ENCODE measurements at places on chromosomes 12 and 14. TPM values are rescaled to one million over a fixed set of nuclear protein-coding genes. Genes with fewer than 3 reads are reported as not detected.
A peak's percentile ranks its signal among the peaks of the same experiment; 100 is the strongest.

- DNase-seq, result no peak
Measured at GRCh38 chr14:72644758-72645489, 249.0 kb downstream of the DPF3 start.

- no peak for DNase-seq
Measured at GRCh38 chr12:26773313-26774104, 59.5 kb downstream of the ITPR2 start.

GRCh38 chr12:15662983-15663659 lies 126.1 kb downstream of the EPS8 start:
- DNase-seq, result no peak

DNA sequence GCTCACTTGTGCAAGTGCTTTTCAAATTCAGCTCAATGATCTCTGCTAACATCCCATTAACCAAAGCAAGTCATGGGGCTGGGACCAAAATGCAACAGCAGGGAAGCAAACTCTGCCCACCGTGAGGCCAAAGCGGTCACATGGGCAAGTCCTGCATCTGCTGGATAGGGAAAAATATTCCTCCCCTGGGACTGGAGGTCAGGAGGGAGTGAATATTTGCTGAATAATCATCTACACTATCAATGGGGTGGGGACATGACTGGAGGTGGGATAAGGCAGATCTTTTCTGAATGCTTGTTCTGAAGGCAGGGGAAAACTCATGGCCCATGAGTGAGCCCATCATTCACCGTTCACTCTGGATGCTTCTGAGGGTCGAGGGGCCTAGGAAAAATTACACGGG lies 45.1 kb upstream of the VRK1 start:
- no peak for DNase-seq

DNA sequence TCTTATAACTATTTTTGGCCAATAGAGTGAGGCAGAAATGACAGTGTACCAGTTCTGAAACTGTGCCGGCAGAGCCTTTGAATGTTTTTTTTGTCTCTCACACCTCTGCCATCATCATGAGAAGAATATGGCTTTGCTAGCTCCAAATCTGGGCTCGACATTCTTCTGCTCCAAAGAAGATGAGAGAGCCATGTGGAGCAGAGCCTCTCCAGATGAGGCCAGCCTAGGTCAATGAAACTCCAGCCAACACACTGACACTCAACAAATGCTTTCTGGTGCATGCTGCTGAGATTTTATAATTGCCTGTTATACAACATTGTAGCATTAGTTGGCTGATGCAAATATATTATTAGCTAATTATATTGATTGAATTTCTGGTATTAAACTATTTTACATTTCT lies 154.7 kb downstream of the SLC38A4 start:
- DNase-seq, result no peak

DNA sequence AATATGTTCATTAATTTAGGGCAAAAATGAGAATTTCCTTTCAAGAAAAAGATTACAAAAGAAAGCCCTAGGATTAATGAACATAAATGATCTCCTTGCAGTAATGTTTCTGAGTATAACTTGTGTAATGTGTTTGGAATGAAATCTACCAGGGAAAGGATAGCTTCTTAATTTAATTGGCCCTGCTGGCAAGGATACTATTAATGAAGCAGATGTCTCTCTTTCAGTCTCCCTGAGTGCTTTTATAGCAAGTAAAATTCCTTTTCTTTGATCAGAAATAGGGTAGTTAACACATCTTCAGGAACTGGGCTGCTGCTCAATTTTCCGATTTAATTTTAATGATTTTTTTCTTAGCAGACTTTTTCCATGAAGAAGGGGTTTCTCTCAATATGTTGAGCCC lies 379.4 kb upstream of the PDE3A start:
- DNase-seq, result no peak

GRCh38 chr12:45268672-45269411 lies 52.9 kb downstream of the ANO6 start:
- DNase-seq, result peak; percentile 84

GRCh38 chr14:100283984-100284881 lies 22.0 kb downstream of the SLC25A29 start:
- no peak for DNase-seq

DNA sequence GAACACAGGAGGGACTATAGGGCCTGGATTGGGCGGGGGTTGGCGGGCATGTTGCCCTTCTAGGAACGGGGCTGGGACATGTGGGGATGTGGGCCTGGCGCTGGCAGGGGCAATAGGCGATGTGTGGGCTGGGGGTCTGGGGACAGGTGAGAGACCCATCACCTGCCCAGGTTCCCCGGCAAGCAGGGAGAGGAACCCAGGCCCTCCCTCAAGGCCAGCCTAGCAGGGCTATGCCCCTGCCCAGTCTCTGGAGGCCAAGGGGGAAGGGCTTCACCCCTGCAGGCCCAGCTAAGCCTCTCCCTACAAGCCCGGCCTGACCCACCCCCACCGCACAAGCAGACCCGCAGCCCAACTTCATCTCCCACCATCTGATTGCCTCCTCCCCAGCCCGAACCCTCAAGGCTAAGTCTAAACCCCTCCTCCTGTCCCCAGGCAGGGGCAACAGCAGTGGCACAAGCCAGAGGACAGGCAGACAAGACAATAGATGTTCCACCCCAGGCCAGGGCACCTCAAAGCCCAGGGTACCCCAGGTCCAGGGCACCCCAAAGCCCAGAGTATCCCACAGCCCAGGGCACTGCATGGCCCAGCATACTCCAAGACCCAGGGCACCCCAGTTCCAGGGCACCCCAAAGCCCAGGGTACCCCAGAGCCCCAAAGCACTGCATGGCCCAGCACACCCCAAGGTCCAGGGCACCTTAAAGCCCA lies 6.5 kb downstream of the JAG2 start:
- no peak for DNase-seq

- DNase-seq, result no peak
Measured at GRCh38 chr12:98022961-98023360, 492.4 kb upstream of the TMPO start.

GRCh38 chr12:55729819-55730818 lies 1.3 kb upstream of the CD63 start:
- no peak for DNase-seq

DNA sequence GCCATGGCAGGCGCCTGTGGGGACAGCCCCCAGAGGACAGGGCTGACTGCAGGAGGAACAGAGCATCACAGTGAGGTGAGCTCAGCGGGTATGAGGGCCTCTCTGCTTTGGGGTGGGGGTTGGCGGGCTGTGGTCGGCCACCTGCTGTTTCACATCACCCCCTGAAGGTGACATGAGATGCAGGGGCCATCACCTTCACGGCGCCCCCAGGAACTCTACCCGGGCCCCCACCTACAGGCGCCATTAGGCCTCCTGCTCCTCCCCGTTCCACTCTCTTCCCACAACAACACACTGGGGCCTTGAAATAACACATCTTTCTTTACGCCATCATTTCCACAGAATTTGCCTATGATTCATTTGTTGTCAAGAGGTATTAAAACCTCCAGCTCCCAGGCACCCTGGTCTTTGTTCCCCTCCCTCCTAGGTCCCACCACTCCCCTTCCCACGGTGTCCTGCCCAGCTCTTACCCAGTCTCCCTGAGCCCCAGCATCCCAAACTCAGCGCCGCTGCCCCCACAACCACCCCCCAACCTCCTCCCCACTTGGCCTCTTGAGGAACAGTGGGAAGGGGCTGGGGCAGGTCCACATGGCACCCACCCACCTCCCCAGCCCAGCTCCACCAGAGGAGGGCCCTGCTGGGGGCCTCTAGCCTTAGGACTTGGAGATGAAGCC lies 12.7 kb upstream of the HDAC7 start:
- DNase-seq, result no peak

DNA sequence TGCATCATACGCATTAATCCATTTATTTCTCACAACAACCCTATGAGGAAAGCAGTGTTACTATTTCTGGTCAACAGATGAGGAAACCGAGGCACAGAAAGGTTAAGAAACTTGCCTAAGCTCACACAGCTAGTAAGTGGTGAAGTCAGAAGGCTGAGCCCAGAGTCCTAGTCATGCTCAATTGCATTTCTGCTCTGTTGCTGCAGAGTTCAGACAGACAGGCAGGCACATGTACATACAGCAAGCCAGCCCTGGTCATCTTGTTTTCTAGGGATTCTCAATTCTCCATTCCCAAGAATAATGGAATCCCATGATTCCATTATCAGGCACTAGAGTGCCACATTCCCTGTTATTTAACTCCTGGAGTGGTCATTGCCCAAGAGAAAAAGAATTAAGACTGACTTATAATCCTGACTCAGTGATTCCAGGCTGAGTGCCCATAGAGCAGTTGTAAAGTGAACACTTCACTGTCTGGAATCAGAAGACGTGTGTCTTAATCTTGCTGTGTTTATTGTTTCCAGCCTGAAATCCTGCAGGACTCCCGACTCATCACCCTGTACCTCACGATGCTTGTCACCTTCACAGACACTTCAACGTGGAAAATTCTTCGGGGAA lies 10.7 kb downstream of the UBE3B start:
- no peak for DNase-seq

DNA sequence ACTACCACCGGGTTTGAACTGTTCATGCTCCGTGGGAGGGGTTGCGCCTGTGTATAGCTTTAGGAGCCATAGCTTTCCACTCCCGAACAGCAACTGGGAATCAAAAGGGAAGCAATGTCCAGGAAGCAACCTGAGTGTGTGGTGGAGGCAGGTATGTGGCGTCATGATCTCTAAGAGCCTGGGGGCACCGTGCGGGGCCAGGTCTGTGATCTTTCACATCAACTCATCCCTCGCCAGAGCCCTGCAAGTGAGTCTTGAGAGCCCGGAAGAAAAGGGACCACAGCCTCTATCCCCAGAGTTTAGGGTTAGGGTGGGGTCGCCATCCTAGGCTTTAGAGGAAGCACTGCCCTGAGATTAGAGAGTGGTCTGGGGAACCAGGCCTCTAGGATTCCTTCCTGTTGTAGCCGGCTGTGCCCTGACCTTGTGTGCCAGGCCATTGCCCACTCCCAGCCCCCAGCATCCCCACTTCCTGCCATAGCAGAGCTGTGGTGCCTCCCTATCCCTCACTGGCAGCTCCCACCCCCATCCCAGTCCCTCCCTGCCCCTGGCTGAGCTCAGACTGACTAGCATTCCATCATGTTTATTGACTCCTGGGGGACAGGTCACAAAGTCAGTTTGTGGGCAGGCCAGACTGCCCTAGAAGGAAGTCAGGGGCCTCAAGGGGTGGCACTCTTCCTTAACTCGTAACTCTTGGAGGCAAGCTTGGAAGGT lies 745 bp upstream of the ADCY4 start:
- no peak for DNase-seq

GRCh38 chr14:78950649-78951048 lies 780.5 kb downstream of the NRXN3 start:
- DNase-seq, result peak; percentile 4

GRCh38 chr12:68970306-68970705 lies 37.3 kb upstream of the CPM start:
- DNase-seq, result no peak

VDR gene
- polyA plus RNA-seq, result 0.69 TPM

RTL1 gene
- polyA plus RNA-seq, result 53.8 TPM

TNFRSF1A gene
- polyA plus RNA-seq, result 69.0 TPM

NOVA1 gene
- polyA plus RNA-seq, result 19.8 TPM

ST8SIA1 gene
- polyA plus RNA-seq, result 8.2 TPM

PAPLN gene
- polyA plus RNA-seq, result 4.3 TPM

MGP gene
- 306 TPM for polyA plus RNA-seq

FGF6 gene
- polyA plus RNA-seq, result 25.2 TPM
